ENCODE measurements at places on chromosomes 16 and 17.

- no peak for DNase-seq
Observed at GRCh38 chr17:4327606-4328005, 38.9 kb downstream of the UBE2G1 start.

GRCh38 chr16:73126525-73126853, 78.6 kb upstream of the ZFHX3 start:
- DNase-seq: no peak

DNA sequence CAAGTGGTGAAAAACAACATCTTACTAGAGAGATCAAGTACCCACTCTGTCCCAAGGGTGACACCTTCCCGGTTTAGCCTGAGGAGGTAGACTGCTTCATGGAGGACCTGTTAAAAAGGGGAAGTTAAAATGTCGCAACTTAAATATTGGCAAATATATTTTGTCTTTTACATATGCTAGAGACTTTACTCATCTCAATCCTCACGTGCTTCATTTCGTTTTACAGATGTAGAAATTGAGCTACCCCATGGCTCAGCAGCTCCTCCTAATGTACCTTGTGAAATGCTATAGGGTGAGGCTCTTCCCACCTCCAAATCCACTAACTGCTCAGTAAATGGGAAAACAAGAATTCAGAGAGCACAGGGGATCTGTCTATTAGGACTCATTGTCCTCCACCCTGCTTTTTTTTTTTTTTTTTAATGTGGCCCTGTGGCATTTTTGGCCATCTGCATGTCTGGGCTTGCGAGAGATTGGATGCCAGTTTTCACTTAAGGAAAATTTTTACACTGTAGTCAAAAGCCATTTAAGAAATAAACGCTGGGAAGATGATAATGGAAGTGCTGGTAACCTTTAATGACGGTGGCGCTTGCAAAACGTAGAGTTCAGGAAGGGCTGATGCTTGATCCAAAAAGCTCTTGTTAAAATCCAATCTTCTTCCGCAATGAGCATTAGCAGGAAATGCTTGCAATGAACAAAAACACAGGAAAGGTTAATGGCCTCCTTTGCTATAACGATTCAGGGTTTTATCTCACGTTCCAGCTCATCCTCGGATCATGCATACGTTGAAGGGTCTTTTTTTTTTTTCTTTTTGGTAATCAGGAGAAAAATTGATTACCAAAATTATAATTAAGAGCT, 39.8 kb downstream of the HSBP1 start:
- no peak for DNase-seq

DNA sequence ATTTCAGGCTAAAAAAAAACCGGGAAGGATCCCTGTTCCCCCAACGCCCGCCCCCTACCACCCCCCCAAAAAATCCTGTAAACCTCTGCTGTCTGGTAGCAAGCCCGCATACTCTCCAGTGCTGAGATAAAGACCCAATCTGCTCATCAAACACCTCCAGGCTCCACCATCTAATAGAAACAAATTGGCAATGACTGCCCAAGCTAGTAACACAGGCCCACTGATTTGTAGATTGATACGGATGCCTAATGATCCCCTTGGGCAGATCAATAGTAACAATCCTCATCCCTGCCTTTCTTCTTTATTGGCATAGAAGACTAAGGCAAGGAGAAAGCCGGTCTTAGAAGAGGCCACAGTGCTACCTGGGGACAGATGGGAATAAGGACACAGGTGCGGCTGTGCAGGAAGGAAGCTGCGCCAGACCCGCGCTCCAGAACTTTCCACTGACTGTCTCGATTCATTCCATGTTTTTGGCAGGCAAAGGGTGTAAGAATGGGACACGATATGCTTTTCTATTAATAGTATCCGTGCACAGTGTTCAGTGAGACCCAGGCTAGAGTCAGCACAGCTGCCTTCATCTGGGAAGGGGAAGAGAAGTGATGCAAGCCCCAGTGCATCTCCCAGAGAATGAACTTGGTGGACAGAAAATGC, 407.6 kb upstream of the PSMD7 start:
- DNase-seq: no peak

DNA sequence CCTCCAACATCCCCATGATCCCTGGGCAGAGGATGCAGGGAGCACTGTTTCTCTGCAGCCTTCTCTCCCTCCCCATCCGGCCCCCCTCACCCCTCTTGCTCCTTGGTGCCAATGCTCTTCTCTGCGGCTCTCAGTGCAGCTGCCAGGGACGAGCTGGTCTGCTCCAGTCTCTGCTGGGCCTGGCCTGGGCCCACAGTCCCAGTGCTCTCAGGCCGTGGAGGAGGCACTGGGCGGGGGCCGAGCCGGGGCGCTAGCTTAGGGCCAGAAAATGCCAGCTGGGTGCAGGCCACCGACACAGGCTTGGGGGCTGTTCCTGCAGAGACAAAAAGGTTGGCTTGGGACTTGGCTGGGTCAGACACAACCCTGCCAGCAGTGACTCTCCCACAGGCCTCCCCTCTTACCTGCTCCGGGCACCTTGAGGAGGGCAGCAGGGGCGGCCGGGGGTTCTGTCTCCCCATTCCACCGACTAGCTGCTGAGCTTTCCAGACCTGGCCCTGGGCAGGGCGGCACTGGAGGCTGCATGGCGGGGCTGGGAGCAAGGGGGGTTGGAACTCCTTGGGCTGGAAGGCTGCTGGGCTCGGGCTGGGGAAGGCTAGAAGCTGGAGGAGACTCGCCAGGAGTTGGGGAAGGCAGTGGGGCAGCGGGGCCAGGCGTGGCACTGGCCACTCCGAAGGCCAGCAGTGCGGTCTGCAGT, 13.8 kb downstream of the CASKIN2 start:
- no peak for DNase-seq

- DNase-seq: peak; percentile 6
Observed at GRCh38 chr17:5583426-5584382, 605 bp downstream of the NLRP1 start.

- no peak for DNase-seq
Observed at GRCh38 chr16:86500708-86501510, 9.4 kb upstream of the FOXF1 start.

- no peak for DNase-seq
Observed at GRCh38 chr16:67519242-67519641, 9.4 kb upstream of the RIPOR1 start.

DNA sequence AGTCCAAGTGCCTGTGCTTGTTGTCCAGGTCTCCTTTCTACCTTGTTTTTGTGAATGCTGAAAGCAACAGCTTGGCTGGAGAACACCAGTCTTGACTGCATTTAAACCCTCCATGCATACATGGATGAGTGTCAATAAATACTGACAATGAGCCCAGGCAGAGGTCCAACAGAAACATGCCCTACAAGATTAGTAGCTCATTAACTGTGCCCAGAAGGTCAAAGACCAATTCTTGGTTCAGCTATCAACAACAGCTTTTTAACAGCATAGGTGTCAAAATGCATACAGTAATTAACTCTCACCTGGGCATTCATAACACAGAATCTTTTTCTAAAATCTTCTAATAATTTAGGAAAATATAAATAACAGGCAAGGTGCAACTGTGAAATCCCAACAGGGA, 63.2 kb downstream of the N4BP1 start:
- DNase-seq: no peak

DNA sequence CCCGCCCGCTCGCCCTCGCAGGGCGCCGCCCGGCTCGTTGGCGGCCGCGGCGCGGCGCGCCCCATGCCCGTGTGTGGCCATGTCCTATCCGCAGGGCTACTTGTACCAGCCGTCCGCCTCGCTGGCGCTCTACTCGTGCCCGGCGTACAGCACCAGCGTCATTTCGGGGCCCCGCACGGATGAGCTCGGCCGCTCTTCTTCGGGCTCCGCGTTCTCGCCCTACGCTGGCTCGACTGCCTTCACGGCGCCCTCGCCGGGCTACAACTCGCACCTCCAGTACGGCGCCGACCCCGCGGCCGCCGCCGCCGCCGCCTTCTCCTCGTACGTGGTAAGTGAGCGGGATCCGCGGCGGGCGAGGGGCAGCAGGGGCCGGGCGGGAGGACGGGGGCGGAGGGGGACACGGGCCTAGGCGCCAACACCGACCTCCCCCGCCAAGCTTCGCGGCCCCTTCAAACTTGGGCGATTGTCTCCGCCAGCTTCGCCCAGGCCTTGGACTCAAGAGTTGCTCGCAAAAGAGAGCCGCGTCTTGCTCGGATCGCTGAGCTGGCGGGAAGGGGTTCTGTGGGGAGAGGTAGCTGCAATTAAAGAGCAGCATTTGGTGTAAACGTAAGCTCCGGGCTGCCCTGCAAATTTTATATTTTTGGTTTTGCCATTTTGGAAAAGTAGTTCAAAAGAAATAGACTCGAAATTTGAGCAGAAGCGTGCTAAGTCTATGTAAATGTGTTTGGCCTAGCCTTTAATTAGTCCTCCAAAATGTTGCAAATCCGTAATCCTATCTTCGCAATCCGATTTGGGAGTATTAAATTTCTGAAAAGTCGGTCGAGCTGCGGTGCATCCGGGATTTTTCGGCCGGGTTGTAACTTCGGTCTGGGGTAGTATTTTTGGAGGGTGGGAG, 702 bp downstream of the IRX5 start:
- no peak for DNase-seq

DNA sequence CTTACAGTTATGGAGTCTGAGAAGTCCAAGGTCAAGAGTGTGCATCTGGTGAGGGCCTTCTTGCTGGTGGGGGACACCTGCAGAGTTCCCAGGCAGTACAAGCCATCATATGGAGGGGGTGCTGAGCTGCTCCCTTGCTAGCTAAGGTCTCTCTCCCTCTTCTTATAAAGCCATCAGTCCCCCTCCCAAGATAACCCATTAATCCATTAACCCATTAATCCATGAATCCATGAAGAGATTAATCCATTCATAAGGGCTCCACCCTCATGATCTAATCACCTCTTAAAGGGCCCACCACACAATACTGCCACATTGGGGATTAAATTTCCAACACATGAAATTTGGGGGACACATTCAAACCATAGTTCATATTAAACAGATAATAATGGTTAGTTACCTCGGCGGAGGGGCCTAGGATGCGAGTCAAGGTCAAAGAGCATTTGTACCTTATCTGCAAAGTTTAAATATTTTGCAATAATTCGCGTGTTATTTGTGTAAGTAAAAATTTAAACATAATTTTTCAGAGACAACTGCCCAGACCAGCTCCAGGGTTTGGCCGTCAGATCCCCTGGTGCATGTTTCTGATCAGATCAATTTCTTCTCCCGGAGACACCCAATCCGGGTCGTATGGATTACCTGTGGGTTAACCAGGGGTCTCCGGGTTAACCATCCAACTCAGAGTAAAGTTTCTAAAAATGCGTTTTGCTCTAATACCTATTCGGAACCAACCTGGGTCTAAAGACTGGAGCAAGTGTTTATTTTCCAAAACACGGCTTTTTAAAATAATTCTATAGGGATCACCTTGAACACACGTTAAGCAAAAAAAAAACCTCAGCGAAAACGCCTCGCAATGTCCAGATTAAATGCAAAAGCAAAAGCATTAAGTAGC, 740 bp upstream of the POLR3E start:
- DNase-seq: no peak
